GM10248 (cell line): ENCODE measurements at places on chromosomes 12 and 14.
A peak's percentile ranks its signal among the peaks of the same experiment; 100 is the strongest.

GRCh38 chr14:90674043-90674670 lies 142.1 kb downstream of the TTC7B start:
- DNase-seq = no peak

GRCh38 chr12:48768147-48768546 lies 20.7 kb downstream of the ADCY6 start:
- no peak for DNase-seq

DNA sequence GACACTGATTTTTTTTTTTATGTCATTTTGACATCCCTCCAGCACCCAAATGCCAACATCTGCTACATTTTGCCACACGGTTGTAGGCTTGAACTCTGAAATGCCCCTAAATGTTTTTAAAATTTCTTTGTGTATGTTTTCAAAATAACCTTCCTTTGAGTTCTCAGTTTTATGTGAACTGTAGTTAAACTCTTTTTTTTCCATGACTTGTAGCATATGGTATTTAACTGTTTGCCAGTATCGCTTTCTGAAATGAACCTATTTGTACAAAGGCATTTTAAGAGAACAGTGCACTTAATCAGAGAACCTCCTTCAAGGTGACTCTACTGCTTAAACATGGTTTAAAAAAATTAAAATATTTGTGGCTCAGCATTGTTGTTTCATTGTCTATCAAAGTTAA lies 61.5 kb downstream of the PDE3A start:
- no peak for DNase-seq

GRCh38 chr12:67449591-67450052 lies 180.5 kb downstream of the CAND1 start:
- peak; percentile 18 for DNase-seq

DNA sequence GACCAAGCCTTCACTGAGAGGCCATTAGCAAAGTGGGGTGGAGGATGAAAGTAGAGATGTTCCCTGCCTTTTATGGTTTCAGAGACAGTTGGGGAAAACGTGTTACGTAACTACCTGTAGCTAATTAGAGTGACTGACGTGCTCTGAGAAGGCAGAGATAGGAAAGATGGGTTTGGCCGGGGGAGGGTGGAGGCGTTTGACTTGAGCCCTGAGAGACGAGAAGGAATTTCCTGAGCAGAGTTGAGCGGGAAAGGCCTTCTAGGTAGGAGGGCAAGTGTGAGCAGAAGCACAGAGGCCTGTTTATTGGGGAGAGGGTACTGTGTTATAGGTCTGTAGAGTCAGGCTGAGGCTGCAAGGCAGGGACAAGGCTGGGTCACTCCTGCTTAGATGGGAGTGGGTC lies 8.6 kb downstream of the TUNAR start:
- no peak for DNase-seq

DNA sequence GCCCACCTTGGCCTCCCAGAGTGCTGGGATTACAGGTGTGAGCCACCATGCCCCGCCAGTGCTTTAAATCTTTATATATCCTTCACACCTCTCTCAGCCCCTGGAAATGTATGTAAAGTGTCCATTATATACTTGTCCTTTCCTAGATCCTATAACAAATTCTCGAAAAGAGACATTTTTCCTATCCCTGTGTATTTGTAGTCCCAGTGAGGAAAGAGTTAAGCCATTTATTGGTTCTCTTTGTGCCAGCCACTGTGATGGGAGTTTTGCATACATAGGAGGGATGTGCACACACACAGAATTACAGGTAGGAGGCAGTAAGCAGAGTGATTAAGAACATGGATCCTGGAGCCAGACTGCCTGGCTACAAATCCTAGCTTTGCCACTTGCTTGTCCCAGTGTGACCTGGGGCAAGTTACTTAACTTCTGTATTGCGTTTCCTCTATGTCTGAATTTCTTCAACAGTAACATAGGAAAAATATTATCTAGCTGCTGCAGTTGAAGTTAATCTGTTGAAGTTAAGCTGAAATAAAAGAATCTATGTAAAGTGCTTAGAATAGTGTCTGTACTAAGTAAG lies 2.1 kb upstream of the RABGGTA start:
- no peak for DNase-seq

- DNase-seq = no peak
Observed at GRCh38 chr14:59827401-59827800, 43.2 kb downstream of the RTN1 start.

DNA sequence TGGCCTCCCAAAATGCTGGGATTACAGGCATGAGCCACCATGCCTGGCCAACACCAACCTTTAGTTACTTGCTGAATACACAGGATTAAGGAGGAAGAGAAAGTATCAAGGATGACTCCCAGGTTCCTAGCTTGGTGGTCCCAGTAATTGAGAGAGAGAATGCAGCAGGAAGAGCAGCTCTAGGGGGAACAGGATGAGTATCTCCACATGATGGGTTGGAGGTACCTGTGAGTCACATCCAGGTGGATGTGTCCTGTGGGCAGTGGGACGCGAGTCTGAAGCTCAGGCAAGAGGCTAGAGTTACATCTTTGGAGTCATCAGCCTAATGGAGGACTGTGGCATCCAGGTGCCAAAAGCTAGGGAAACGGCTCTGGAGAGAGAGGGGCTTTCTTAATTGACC lies 47.1 kb downstream of the MDM2 start:
- no peak for DNase-seq

GRCh38 chr14:88089445-88089844 lies 84.5 kb downstream of the GPR65 start:
- DNase-seq = no peak

- no peak for DNase-seq
Observed at GRCh38 chr12:63922474-63922873, 78.0 kb downstream of the SRGAP1 start.

- no peak for DNase-seq
Observed at GRCh38 chr12:57852620-57853500, 6.3 kb upstream of the CTDSP2 start.

- DNase-seq = no peak
Observed at GRCh38 chr14:62168564-62169155, 406.4 kb downstream of the SNAPC1 start.

DNA sequence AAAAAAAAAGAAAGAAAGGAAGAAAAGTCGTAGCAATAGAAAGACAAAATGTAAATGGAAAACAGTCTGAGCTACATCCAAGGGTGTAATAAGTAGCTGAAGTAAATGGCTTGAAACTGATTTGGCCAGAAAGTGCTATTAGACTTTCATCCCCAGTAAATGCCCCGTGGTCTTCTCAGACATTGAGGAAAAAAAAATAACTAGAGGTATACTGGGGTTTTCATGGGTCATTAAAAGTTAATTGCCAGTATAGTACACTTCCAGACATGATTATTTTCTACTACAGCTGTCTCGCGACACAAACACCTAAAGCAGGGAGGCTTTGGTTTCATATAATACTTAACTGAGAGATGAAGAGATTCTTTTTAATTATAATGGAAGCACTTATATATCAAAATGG lies 271.9 kb downstream of the CPNE8 start:
- no peak for DNase-seq

GRCh38 chr12:9049520-9050133 lies 60.3 kb downstream of the KLRG1 start:
- DNase-seq = peak; percentile 33

DNA sequence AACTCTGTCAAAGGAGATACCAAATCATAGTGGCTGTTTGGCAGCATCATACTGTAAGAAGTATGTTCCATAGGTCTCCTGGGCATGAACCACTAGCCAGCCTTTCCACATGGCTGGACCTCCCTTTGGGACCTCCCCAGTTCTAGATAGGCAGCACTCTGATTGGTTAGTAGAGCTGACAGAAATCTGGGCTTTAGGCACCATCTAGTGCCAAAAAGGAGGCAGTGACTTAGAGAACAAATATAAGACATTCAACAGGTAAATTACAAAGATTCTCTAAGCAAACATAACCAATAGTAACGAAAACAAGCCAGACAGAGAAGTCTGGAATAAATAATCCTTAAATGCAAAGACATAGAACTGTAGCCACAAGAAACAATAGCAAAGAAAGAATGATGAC lies 148.0 kb upstream of the PDE3A start:
- no peak for DNase-seq

- DNase-seq = peak; percentile 29
Observed at GRCh38 chr12:116818341-116818856, 62.8 kb downstream of the HRK start.

- no peak for DNase-seq
Observed at GRCh38 chr14:26549571-26549970, 48.3 kb downstream of the NOVA1 start.

DNA sequence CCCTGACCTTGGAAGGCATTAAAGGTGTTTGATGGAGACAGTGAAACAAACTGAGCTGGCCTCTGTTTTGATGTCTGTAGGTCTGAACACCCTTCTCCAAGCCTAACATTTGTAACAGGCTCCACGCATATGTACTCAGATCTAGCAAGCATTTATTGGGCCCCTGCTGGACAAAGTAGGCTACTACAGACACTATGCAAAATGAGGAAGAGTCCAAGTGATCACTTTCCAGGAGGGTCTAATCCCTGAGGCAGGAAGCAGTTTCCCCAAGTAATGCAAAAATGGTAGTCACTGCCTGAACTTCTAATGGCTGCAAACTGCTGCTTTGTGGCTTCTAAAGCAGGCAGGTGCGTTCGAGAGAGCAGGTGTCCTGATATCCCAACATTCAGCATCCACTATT lies 405.8 kb downstream of the MED13L start:
- peak; percentile 39 for DNase-seq

GRCh38 chr14:105647784-105648608 lies 121.6 kb downstream of the TMEM121 start:
- DNase-seq = no peak

DNA sequence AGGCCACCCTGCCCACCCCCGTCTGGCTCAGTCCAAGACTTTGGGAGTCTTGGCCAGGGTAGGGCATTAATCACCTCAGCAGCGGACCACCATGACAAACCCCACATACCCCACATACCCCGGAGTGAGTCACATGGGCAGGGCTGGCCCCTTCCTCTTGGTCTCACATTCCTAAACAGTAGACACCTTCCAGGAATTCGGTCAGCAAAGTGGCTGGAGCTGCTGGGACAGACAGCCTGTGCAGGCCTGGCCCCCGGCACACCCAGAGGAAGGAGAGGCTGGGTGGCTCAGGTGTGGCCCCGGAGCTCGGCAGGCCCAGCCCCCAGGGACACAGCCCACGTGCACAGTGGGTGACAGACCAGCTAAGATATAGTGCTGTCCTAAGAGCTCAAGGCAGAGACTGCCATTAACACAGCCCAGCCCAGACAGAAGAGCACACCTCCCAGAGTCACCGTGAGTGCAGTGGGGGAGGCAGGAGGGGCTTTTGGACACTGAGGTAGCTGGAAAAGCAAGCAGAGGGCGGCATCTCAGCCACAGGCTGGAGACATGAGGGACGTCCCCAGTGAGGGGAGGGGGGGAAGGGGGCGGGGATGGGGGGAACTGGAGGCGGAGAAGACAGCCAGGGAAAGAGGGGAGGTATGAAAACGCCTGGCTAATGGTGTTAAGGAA lies 24.0 kb downstream of the CCDC85C start:
- no peak for DNase-seq

DNA sequence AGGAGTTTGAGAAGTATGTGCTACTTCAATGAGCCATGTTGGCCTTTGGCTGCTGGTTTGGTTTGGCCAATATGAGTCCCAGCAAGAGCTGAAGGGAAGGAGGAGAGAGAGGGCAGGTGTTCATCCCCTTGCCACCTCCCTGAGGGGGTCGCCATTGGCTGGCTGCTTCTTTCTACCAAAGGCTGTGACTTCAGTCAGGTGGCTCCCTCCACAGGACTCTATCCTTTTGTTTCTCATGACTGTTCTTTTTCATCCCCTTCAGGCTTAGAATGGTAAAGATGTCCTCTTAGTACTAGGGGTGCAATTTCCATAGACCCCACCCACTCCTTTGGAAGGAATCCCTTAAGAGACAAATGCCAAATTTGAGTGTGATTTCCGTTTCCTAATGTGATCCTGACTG lies 31.2 kb upstream of the OTOGL start:
- DNase-seq = no peak

DNA sequence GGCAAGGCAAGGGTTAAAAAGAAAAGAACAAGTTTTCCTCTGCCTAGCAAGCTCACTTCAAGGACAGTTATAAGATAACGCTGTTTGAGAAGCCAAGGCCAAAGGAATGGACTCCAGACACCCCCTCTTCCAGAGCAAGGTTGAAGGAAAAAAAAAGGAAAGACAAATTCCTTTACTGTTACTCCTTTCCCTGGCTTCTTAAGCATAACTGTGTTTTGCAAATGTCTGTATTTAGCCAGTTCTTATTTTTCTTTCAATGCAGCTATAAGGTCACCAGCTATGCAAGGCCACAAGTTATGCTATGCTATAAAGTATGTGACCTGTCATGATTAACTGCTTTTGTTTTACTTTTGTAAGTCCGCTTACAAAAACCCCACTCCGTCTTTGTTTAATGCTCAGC lies 26.6 kb downstream of the ZNF410 start:
- no peak for DNase-seq

DNA sequence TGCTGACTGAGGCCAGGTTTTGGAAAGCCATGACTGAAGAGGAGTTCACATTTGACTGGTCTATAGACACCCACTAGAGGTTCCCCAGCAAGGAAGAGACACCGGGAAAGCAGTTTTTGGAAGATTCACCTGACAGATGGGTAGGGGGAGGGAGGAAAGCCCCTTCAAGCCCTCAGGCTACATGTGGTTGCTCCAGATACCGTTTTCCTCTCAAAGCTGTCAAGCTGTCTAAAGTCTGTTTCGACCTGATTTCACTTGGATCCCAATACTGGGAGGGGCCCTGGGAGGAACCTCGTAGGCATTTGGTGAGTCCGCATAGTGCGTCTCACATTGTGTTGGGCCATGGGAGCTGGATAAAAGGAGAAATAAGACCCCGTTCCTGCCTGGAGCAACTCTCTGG lies 1.7 kb upstream of the LRP1 start:
- DNase-seq = no peak

DNA sequence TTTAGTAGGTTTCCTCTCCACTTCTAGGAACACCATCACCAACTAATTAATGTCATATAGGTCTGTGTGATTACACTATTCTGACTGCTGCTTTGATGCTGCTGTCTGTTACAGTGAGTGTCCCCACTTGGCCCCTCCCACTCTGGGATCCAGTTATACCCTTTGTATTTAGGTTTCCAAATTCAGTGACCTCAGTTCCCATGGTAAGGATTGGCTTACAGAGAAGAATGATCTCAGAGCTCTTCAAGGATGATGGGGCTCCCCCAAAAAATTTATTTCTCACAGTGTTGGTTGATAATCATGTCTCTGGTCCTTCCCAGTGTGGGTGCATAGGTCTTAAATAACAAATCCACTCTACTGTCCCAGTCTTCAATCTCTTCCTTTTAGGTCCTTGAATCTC lies 210.0 kb upstream of the MYL2 start:
- DNase-seq = no peak

- DNase-seq = no peak
Observed at GRCh38 chr14:56760164-56760914, 49.9 kb downstream of the OTX2 start.
